ENCODE measurements at places on chromosomes 16 and 17.

DNA sequence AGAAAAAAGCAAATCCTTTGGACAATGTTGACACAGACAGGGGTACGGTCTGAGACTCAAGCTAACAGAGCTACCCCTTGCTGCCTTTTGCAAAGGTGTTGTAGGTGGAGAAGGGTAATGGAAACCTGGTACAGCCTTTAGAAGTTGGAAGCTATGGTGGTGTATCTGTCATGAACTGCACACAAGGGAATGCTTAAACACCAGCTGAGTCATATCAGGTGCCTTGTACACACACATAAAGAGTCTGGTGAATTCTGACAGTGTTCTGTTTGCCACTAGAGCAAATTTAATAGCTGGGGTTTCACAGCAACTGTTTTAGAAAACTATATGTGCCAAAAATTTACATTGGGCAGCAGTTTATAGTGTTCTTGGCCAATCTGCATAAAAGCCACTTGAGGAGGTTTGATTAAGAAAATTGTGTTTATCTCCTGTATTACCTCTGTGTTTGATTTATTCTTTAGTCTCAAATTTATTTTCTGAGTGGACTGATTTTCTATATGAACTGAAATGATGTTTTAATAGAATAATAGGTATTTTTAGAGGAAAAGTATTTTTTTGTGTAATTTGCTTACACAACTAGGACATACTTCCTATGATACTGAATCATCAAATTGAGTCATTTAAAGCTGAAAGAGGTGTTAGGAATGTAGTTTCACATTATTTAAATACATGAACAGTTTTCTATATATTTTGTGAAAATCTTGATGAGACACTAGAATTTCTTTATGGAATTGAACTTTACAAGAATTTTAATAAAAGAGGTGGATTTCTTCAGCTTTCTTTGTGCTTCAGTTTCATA, 136.9 kb downstream of the MAP2K6 start:
- no peak for DNase-seq

DNA sequence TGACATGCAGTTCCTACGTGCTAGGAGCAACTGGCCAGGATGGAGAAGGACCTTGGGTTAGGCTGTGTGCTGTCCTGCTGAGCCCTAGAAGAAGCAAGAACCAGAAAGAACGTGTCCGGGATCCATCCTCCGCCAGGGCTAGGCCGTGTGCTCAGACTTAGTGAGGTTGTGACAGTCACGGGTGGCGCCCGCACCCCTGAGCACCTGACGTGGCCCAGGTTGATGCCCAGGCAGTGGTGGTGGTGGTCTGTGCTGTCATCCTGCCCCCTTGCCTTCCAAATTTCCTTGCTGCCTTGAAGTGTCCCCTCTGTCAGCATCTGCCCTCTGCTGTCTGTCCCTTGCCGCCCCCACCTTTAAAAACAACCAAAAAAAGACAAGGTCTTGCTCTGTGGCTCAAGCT, 4.2 kb upstream of the GSE1 start:
- no peak for DNase-seq

- no peak for DNase-seq
Measured at GRCh38 chr17:62876063-62876462, 67.9 kb upstream of the MARCHF10 start.

DNA sequence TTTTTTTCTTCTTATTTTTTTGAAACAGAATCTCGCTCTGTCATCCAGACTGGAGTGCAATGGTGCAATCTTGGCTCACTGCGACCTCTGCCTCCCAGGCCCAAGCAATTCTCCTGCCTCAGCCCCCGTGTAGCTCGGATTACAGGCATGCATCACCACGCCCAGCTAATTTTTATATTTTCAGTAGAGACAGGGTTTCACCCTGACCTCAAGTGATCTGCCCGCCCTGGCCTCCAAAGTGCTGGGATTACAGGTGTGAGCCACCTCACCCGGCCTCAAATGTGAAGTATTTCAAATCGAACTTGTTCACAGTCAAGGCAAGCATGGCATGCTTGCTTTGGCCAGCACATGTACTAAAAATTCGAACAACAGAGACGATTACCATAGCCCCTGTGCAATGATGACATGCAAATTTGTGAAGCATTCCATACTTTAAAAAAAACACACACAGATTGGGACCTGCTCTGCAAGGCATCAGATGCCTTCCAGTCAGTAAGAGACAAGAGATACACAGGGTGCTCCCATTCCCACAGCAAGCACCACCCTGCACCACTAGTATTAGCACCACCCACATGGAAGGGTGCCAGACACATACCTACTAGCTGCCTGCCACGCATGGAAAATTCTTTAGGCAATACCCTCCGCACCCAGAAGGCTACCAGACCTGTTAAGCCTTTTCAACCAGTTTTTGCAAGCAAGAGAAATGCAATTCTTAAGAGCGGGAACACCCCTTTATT, 47.2 kb downstream of the ANKRD11 start:
- no peak for DNase-seq

DNA sequence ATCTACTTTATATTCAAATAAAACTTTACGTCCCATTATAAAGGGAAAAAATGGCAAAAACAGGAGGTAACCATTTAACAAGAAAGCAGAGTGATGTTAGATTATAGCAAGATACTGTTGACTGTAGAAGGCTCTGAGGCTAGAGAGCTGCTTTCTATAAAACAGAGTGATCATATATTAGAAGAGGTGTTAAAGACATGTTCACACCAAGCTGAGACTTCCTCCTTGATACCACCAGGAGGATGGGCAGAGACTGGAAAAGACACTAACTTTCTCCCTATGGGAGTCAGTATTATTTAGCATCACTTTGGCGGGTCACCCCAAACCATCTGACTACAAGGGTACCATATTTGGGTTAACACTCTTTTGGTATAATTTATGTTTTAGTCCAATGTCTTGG, 687 bp upstream of the CIITA start:
- no peak for DNase-seq

- DNase-seq, result no peak
Measured at GRCh38 chr16:50736448-50736847, 5.4 kb upstream of the CYLD start.

- DNase-seq, result no peak
Measured at GRCh38 chr16:84751241-84751640, 51.4 kb downstream of the USP10 start.

GRCh38 chr17:82636626-82637598, 11.3 kb downstream of the WDR45B start:
- DNase-seq, result no peak

All from HEK293T (cell line).